ENCODE measurements at places on chromosomes 3 and 15. TPM values are rescaled to one million over a fixed set of nuclear protein-coding genes. Genes with fewer than 3 reads are reported as not detected.

The CHST2 gene
- total RNA-seq: 1.1 TPM

The MYO1E gene
- total RNA-seq: 37.3 TPM

The ULK4 gene
- 5.0 TPM for total RNA-seq

The ZCWPW2 gene
- total RNA-seq: 0.56 TPM

Measured in IMR-90 (cell line).